ENCODE measurements at places on chromosomes 4 and X.
A peak's percentile ranks its signal among the peaks of the same experiment; 100 is the strongest.

DNA sequence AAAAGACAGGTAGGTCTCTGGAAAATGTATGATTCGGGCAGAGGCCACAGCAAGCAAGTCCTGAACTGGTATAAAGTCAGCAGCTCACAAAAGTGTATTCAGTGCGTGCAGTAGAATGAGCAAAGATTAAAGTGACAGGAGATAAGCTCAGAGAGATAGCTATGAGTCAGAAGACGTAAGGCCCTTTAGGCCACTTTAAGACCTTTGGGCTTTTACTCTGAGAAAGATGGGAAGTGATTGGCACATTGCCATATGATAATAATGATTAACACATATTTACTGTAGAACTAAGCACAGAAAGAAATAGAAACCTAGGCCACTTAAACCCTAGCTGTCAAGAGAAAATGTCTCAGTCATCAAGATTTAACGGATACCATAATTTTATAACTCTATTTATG is 51.7 kb downstream of the TBCK start:
- DNase-seq, result no peak

- peak; percentile 51 for DNase-seq
Observed at GRCh38 chrX:51496501-51497291, at the start of gene NUDT11. TSS of gene NUDT11 (minus strand) at chrX:51496592. CDS start at chrX:51496444, 148 bp downstream.

GRCh38 chr4:19592391-19592790 is 659.3 kb upstream of the SLIT2 start:
- peak; percentile 49 for DNase-seq

- peak; percentile 12 for DNase-seq
Observed at GRCh38 chrX:1322393-1322792, 14.2 kb upstream of the IL3RA start.

DNA sequence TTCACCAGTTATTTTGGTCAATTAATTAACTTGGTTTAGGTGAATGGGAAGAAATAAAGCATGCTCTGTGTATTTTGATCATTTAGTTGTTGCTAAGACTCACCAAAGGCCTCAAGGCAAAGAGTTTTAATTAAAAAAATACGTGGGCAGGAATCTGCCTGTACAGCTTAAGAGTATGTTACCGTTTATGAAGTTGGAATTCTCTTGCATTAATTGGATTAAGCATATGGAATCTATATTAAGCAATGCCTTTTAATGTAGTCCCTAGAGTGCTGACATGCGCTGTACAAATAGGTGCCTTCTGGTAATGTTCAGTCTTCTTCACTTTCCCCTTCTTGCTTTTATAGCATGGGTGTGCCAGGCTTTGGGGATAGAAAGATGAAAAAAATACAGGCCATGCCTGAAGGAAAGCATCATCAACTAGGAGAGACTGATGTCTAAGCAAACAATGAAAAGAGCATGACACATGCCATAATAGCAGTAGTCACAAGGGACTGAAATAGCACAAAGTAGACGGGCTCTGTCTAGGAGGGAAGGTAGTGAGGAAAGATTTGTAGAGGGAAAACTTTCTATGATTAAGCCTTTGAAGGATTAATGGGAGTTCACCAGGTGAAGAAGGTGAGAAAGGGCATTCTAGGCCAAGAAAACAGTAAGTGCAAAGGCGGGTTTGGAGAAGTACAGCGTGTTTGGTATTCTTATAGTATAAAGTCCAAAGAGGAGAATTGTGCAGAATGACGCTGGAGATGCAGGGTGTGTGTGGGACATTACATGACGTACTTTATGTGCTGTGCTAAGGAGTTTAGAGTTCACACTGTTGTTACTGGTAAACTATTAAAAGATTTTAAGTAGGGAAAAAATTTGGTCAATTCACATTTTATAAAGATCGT is 226.1 kb upstream of the ANXA3 start:
- DNase-seq, result peak; percentile 19

DNA sequence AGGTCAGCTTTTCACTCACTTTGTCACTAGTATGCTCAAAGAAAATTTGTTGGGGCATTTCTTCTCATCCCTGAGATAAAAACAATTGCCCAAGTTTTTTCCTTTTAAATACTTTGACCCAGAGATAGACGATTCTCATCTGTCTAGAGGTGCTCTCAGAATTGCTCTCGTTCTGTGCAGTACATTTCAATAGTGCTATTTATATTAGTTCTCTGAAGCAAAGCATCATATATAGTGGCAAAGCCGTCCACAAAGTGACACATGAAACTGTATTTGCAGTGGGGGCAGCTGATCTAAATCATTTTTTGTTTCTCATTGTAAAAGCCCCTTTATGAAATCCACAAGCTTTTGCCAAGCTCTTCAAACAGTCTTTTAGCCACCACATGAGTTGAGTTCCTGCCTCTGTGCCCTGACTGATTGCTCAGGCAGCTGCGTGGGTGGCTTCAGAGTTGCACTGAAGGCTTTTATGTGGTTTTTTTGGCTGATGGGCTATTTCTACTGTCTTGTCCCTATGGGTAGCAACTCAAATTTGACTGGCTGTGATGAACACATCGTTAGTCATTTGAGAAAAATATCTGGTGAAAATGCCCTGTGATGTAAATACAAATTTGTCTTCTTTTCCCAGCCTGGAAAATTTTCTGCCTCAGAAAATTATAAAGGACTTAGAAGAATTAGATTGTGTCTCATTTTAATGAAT is 119.1 kb upstream of the OTUD4 start:
- peak; percentile 93 for DNase-seq

DNA sequence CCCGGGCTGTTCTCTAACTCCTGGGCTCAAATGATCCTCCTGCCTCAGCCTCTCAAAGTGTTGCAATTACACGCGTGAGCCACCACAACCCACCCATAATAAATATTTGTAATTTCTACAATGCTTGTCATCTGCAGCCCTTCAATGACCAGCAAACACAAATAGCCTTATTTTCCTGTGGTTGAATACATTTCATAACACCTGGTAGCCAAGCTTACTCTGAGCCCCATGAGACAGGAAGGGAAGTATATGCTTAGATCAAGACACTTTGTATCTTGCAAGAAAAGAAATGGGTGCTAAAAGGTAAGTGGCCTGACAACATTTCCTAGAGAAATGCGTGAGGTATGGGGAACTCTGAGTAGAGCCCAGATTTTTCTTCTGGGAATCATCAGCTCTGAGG is 56.9 kb upstream of the PDGFRA start:
- DNase-seq, result no peak

DNA sequence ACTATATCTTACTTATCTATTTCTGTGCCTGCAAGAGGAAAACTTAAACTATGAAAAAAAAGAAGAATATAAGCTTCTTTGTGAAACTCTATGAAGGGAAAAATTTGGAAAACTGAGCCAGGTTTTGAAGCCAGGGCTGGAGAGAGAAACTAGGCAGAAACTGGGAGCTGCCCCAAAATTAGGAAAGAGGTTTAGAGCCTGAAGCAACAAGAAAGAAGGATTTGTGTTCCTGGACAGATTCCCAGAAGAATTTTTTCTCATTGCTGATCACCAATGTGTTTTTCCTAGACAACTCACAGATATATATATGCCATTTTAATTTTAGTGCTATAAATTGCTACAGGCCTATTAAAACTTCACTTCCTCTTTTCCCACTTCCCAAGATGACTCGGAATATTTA is 245.0 kb upstream of the GEMIN8 start:
- DNase-seq, result no peak

GRCh38 chr4:137509855-137510282 is 22.4 kb downstream of the PCDH18 start:
- peak; percentile 29 for DNase-seq

DNA sequence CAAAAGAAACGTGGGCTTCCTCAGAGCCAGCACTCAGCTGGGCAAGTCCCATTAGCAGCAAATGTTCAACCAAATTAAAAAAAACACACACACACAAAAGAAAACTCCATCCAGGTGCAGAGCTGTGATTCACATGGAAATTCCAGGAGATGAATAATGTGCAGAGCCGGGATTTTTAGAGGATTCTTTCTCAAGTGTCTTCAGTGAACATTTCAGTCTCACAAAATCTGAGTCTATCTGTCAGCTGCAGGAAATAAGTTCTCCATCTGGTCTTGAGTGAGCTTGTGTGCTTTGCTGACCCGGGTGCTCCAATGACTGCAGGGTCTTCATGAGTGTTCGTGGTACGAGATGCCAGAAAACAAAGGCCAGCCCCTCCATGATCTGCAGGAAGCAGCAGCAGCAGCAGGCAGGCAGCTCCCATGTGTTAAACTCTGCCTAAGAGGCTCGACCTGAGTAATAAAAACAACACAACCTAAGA is 44.3 kb downstream of the RASGEF1B start:
- DNase-seq, result no peak

DNA sequence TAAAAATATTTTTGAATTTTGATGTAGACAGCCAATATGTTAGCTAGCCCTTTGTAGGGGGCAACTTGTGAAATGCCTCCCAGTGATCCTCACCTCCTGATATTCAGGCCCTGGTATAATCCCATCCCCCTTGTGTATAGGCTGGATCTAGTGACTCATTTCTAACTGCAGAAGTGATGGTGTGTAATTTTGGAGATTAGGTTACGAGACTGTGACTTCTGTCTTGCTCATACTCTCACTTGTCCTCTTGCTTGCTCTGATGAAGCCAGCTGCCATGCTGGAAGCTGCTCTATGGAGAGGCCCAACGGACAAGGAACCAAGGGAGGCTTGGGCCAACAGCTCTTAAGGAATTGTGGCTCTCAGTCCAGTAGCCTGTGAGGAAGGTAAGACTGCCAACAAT is 61.7 kb downstream of the GPR82 start:
- DNase-seq, result peak; percentile 74

GRCh38 chr4:111208970-111209369 is 586.1 kb upstream of the PITX2 start:
- no peak for DNase-seq

DNA sequence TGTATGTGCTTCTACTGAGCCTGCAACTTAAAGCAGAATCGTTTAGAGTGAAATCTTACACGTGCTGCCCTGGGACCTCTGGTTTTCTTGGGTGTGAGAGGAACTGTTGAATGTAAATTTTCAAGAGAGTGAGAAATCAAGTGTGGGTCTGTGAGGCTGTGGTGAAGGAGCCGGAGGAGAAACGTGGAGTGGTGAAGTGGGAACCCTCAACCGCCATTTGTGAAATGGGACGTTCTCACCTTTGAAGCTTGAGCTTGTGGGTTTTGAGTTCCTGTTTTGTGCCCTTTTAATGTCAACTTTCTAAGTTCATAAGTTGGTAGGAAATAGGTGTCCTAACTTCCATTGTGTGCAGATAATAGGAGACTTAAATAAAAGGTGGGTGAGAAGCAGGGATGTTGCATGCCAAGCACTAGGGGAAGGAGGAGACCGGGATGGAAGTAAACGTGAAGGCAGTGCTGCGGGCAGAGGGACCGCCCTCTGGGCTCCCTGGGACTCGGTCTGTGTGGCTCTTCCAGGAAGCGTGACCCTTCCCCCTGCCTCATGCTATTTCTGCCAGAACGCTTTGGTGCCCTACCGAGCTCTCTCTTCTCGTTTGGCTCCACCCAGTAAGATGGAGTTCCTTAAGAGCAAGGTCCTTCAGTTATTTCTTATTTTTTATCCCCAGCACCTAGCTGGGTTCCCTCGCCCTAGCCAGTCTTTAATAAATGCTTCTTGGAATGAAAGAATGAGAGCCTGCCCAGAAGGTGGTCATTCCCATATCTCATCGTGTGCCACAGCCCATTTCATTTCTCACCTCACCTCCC is 56.0 kb downstream of the TMEM131L start:
- DNase-seq, result no peak

DNA sequence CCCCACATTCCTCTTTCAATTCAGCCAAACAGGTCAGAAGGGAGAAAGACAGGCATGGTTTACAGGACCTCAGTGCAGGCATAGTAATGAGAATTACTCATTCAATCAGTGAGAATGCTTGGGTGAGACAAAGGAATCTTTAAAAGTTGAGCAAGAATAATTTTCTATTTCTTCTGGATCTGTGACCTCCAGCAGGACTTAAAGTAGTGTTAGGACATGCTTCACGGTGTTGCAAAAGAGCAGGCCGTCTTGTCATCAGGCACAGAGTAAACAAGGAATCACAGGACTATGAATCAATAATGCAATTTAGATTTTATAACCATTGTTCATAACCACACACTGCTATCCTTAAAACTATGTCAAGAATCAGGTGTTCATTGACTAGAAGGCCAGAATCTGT is 130.6 kb upstream of the GLRA2 start:
- DNase-seq, result peak; percentile 64

DNA sequence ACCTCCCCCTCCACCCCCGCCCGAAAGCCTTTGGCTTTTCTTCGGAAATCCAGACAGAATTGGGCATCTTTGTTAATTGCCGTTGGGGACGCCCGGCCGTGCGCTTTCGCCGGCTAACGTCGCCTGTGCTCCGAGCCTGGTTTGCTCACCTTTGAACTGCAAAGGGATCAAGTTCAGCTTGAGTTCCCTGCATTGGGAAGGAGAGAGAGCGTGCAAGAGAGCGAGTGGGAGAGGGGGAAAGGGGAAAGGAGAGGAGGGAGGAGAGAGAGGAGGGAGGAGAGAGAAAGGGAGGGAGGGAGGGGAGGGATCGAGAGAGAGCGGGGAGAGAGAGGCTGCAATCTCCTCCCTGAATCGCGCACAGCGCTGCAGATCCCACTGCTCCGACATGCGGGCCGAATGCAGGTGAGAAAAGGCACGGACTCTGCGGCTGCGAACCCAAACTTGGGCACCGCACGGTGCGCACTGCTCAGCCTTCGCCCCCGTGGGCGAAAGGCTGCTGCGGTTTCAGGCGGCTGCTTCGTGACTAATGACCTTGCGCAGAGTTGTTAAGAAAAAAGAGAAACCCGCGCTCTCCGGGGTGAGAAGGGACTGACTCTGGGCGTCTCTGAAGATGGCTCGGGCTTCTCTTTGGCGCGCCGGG is at the start of gene PCDH7:
Gene PCDH7, plus strand, starts transcription at position 349 of the 640 bp plus-strand sequence. CDS start 1,054 bp downstream, outside the sequence.
- DNase-seq, result peak; percentile 36

DNA sequence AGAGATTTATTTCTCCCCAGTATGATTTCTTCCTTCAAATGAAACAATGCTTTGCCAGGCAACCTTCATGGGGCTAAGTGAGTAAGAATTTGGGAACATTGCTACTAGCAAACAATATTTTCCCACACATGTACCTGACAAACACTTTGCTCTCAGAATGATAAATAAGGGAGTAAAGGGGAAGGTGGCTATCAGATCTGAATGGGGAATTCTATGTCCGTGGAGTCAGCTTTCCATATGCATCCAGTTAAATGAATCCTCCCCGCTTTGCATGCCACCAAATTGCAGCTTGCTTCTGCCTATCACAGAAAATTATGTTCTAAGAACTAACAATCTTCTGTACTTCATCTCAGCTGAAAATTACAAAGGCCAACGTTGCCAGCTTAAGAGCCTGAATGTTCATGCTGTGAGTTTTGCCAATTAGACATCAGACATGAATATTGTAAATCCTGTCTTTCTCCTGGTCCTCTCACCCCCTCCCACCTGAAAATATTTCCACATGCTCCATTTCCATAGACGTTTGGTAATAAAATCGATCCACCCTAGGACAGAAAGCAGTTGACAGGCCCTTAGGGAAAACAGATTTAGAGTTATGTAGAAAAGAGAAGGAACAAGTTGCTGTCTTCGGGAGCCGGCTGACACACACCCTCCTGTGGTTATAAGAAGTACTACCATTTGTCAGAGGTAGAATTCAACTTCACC is 6.3 kb downstream of the MEPE start:
- peak; percentile 45 for DNase-seq

DNA sequence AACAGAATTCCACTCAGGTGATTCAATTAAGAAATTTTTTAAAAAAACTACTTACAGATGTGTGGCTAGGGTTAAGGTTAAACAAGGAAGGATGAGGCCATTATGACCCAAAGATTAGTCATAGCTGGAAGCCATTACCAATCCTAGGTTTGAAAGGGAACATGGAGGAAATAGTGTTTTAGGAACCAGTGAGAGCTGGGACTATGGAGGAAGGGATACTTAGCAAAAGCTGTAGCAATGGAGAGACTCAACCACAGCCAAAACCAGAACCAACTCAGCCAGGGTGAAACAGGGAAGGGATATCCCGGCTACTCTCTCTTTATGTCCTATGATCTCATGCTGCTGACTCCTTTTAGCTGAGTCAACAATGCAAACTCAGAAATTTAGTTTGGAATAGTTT is 148.6 kb upstream of the CNKSR2 start:
- DNase-seq, result peak; percentile 48
